Activated CD4-positive, alpha-beta memory T cell treated with anti-CD3 and anti-CD28 coated beads for 36 hours (primary cell): ENCODE measurements at places on chromosomes 2 and 18. TPM values are rescaled to one million over a fixed set of nuclear protein-coding genes. Genes with fewer than 3 reads are reported as not detected.

PSD4 gene
- total RNA-seq: 156 TPM

DIPK1C gene
- total RNA-seq: not detected

DNA sequence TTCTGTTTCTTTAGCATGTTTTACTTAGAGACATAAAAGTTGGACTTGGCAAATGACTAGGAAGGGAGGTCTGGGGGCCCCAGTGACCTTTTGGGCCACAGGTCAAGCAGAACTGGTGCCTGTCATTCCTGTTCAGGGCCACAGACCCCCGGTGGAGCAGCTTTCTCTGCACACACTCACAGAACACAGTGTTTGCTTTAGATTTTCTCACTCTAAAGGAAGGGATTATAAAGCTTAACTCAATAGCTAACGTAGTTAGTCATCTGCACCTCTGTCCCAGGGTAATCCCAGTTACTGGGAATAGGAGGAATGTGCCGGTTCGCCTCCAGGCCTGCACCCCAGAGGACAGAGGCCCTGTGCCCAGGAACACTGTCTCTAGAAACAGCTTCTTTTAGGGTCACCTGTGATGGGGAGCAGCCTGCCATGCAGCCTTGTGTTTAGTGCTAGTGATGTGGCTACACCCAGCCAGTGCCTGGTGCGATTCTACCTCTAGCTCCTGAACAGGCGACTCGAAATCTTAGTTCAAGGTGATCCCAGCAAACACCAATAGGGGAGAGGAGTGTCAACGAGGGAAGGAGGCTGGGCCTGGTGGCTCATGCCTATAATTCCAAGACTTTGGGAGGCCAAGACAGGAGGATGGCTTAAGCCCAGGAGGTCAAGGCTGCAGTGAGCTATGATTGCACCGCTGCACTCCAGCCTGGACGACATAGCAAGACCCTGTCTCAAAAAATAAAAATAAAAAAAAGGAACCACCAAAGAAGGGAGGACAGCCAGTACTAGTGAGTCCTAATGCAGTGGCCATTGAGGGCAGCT, 11.6 kb downstream of the SPATA3 start:
- DNase-seq: no peak
- H3K36me3 ChIP-seq: no peaks in the 10 kb centered on the region
- H3K27ac ChIP-seq: no peak overlapping the region
- H3K4me1 ChIP-seq: no peaks in the 10 kb centered on the region

DNA sequence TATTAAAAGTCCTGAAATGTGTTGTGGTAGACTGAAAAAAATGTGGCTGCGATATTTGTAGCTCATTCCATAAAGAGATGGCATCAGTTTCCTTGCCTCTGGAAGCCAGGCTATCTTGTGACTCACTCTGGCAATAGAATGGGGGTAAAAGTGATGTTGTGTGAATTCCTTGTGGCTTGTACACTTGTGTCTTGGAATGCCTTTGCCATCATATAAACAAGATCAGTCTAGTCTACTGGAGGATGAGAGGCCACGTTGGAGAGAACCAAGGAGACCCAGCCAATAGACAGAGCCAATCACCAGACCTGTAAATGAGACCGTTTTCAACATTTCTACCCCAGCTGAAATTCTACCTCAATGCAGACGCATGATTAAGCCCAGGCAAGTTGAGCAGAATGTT, 254.1 kb downstream of the TRIB2 start:
- no peak overlapping the region for H3K27ac ChIP-seq
- H3K27me3 ChIP-seq: peaks cover 4% of the 10 kb centered on the region
- peaks cover 6% of the 10 kb centered on the region for H3K4me1 ChIP-seq
- DNase-seq: no peak

GRCh38 chr18:67805261-67805660, 288.7 kb upstream of the DSEL start:
- no peak overlapping the region for H3K4me3 ChIP-seq
- H3K36me3 ChIP-seq: no peaks in the 10 kb centered on the region
- no peak overlapping the region for H3K27ac ChIP-seq
- DNase-seq: no peak
- H3K4me1 ChIP-seq: no peaks in the 10 kb centered on the region

GRCh38 chr2:203399031-203399430, 70.8 kb downstream of the ABI2 start:
- no peaks in the 10 kb centered on the region for H3K4me1 ChIP-seq
- no peaks in the 10 kb centered on the region for H3K27me3 ChIP-seq
- peaks cover 24% of the 10 kb centered on the region for H3K36me3 ChIP-seq
- H3K27ac ChIP-seq: no peak overlapping the region
- DNase-seq: no peak

DNA sequence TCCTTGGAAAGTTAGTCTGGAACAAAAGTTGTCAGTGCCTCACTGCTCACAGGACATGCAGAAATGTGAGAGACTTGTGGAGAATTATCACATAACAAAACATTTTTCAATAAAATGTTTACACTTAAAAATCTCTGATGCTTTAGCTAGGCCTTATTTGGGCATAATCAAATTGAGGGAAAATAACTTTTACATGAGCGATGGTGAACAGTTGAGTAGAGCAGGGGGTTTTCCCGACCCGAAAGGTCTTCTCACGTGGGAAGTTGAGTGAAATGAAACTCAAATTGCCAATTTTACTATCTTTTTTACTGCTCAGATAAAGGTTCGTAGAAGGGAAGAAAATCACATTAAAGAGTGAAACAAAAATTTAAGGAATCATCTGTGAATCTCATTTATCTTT, 465.6 kb downstream of the MTX2 start:
- H3K4me3 ChIP-seq: no peak overlapping the region
- H3K36me3 ChIP-seq: no peaks in the 10 kb centered on the region
- no peak overlapping the region for H3K27ac ChIP-seq
- H3K27me3 ChIP-seq: peaks cover 3% of the 10 kb centered on the region

DNA sequence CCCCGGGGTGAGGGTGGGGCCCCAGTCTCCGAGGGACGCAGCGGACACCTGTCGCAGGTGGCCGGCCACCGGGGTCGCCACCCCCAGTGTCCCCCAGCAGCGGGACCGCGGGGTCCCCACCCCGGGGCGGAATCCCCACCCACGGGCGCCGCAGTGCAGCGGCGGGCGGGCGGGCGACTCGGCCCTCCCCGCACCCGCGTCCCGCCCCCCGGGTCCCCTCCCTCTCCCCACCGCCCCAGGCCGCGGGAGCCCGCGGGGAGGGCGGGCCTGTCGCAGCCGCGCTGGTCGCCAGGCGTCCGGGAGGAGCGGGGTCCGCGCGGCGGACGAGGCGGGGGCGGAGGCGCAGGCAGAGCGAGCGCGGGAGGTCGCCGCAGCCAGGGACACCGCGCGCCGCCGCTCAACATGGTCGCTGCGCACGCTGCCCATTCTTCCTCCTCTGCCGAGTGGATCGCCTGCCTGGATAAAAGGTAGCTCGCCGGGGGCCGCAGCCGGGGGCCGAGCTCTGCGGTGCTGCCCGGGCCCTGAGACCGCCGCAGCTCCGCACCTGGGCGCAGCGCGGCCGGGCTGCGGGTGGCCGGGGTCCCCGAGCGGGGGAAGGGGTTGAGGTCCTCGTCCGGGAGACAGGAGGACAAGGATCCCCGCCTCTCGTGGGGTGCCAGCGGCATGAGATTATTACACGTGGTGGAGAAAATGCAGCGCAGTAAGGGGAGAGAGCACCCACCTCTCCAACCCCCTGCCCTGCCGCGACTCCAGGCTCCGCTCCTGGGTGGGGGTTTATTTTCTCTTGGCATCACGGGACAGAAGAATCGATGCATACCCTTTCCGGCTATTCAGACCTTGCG, at the start of gene RAPGEF4:
Gene RAPGEF4, plus strand, starts transcription at position 264 of the 842 bp plus-strand sequence. Its CDS starts 139 bp downstream, at position 403.
- peaks cover 5% of the 10 kb centered on the region for H3K4me1 ChIP-seq
- no peak for DNase-seq
- no peaks in the 10 kb centered on the region for H3K36me3 ChIP-seq
- H3K27ac ChIP-seq: no peak within 1 kb of the TSS

DNA sequence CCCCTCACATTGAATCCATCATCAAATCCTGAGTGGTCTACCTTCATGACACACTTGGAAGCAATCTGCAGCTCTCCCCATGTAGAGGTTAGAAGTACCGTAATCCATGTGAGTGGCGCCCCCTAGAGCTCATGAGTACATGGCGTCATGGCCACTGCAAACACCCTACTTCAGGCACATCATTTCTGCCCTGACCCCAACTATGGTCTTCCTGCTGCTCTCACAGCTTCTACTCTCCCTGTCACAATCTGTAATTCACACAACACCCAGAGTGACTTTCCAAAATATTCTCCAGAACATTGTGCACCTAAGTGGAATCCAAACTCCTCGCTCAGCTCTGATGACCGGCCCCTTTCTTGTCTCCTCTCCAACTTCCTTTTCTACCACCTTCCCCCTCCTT, 141.9 kb downstream of the ANKRD44 start:
- peak overlapping the region; percentile 73 for H3K27ac ChIP-seq
- no peaks in the 10 kb centered on the region for H3K27me3 ChIP-seq
- DNase-seq: peak; percentile 84
- peaks cover 4% of the 10 kb centered on the region for H3K36me3 ChIP-seq

DNA sequence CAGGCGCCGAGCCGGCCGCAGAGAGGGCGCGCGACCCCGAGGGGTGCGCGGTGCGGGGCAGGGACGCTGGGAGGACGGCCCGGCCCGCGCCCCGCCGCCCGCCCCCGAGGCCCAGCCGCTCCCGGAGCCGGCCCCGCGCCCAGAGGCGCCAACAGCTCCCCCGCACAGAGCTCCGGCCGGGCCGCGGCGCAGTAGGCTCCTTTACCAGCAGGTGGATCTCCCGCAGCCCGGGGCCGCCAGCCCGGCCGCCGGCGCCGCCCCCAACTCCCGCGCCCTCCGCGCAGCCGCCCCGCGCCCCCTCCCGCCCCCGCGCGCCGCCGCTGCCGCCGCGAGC, 258 bp downstream of the MGAT4A start:
- peaks cover 63% of the 10 kb centered on the region for H3K4me1 ChIP-seq
- no peak overlapping the region for H3K27ac ChIP-seq
- peak; percentile 76 for DNase-seq
- peaks cover 13% of the 10 kb centered on the region for H3K36me3 ChIP-seq
- H3K4me3 ChIP-seq: peak overlapping the region; percentile 90
- H3K27me3 ChIP-seq: no peaks in the 10 kb centered on the region

DNA sequence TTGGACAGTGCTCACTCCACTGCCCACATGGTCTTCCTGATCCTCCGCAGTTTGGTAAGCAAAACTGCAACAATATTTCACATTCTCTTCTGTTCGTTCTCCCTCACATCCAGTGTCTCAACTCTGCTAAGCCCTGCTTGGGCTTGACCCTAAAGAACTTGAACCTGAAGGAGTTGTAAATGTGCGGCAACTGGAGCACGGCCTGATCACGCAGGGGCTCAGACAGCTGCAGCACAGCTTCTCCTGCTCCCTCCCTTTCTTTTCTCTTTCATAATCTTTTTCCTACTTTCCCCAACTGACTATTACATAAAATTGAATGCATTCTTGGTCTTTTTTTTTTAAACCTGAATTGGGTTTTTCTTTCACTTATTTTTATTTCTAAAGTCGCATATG, 10.2 kb downstream of the CYRIA start:
- H3K4me1 ChIP-seq: peaks cover 6% of the 10 kb centered on the region
- peaks cover 14% of the 10 kb centered on the region for H3K27me3 ChIP-seq
- H3K27ac ChIP-seq: no peak overlapping the region
- H3K36me3 ChIP-seq: no peaks in the 10 kb centered on the region
- H3K4me3 ChIP-seq: no peak overlapping the region

DNA sequence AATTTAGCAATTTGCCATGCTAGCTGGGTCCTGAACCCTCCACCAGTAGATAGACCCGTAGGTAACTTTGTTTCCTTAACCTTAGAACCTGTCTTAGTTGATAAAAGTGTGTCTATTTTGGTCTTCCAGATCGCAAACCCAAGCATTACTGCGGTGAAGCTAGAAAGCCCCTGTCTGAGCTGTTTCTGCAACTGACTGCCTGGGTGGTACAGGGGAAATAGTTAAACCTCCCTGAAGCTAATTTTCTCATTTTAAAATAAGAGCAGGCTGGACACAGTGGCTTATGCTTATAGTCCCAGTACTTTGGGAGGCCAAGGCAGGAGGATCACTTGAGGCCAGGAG, 101.7 kb upstream of the MSH2 start:
- H3K4me1 ChIP-seq: peaks cover 9% of the 10 kb centered on the region
- H3K27me3 ChIP-seq: peaks cover 12% of the 10 kb centered on the region
- no peaks in the 10 kb centered on the region for H3K36me3 ChIP-seq
